NCI-H1092 (cell line): ENCODE measurements at places on chromosomes 6 and 20.

- no peak for DNase-seq
Measured at GRCh38 chr6:106216527-106216926, 109.0 kb downstream of the ATG5 start.

GRCh38 chr6:105051941-105052471 lies 95.1 kb downstream of the LIN28B start:
- no peak for DNase-seq

DNA sequence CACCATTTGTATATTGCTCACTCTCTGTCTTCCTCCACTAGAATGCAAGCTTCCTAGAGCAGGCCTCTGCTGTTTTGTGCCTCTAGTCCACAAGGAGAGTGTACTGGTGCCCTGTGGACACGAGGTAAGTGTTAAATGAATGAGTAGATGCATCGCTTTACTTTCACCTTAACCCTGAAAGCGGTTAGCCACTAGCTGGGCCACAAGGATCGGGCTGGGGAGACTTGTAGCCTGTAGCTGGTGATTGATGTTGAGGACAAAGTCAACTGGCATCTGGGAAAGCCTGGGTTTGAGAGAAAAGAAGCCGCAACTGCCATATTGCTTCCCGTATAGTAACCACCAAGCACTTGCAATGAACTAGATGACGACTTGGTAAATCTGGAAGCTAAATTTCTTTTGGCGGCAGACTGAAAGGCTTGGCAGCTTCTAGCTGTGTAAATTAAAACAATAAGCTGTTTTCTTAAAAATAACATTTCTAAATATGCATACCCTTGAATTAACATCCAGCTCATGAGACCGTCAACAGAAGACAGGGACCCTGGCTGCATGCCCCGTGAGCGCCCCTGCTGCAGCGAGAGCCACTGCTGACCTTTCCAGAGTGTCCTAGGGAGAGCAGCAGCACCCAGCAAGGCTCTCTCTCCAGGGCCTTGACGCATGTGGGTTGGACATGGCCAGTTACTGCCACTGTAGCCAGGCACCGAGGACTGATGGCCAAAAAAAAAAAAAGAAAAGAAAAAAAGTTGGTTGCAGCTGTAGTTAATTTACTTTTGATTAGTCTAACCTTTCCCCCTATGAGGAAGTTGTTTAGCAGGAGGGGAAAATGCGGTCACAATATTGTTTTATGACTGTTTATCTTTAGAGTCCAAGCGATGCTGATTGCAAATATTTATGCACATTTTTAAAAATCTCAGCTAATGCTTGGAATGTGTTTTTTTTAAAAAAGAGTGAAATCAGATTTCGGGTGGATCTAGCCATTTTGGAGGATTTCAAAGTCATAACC lies 315.1 kb downstream of the TFAP2C start:
- DNase-seq, result no peak

DNA sequence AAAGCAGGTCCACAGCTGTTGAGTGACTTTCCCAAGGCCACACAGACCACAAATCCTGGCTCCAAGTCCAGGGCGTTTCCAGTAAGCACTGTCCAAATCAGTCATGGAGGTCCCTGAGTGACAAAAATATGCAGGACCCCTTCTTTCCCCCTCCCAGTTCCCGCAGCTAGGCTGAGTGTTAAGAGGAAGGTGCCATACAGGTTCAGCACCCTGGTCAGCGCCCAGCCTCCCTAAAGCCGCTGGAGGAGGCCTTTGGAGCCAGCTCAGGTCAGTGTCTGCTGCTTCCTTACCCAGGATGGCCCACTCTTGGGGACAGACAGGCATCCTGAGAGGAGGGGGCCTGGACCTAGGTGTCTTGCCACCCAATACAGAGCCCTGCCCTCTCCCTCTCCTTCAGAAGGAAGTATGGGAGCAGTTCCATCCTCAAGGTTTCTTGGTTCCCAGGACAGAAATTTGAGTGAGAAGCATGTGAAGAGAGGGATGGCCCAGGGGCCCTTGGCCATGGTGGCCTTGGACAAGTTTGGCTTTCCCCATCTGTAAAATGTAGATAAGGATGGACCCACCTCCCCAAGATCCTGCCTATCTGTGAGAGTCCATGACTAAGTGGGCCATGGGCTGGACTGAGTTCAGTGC lies 13.2 kb downstream of the TMEM74B start:
- no peak for DNase-seq

DNA sequence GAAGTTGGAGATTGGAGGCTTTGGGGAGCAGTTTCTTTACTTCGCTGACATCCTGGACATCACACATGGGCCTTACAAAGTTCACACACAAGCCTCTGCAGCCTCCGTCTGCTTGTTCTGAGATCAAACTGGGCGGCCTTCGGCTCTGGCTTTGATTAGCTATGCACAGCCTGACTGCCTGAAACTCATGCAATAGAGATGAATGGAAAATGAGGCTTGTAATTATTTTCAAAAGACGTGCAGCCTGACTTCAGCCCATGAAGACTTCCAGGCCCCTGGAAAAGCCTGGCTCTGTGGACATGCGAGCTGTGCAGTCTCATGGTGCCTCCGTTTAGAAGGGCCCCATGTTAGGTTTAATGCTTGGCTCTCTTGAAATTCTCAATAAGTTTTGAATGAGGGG lies 480.5 kb upstream of the SULF2 start:
- no peak for DNase-seq

DNA sequence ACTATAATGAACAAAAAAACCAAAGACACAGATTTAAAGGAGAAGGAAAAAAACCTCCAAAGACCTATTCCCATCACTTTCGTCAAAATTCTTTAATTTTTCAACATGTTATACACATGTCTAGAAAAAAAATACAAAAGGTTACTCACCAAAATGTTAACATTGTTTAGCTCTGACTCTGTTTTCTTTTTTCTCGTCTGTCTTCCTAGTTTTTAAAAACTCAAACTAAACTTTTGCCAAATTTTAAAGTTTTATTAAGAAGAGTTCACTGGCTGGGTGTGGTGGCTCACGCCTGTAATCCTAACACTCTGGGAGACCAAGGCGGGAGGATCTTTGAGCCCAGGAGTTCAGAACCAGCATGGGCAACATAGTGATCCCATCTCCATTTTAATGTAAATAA lies 10.8 kb downstream of the MCUR1 start:
- DNase-seq, result no peak

GRCh38 chr20:7193681-7194080 lies 426.2 kb downstream of the BMP2 start:
- DNase-seq, result no peak

DNA sequence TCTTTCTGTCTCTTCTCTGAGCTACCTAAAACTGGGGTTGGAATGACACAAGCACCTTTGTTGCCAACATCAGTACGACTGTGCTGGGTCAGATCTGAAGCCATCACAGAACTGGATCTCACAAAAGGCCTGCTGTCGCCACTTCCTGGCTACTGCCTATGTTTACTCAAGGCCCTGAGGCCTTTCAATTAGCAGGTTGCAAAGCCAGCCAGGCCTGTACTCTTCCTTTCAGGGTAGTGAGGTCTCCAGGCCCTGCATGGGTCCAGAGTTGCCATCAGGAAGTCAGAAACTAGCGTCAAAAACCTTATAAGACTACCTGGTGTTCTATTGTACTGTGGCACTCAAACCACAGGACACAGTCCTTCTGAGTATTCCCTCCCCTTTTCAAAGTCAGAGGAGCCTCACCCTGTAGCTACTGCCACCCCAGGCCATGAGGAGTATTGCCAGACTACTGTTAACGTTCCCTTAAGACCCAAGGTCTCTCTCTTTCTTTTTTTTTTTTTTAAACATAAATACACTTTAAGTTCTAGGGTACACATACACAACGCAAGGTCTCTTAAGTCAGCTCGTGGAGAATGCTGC lies 937.4 kb upstream of the GJE1 start:
- DNase-seq, result no peak

- peak; percentile 88 for DNase-seq
Measured at GRCh38 chr6:25485821-25486534, 166.0 kb upstream of the SCGN start.
